Mesothelial cell of epicardium (in vitro differentiated cells): ENCODE measurements at places on chromosomes 12 and 14. TPM values are rescaled to one million over a fixed set of nuclear protein-coding genes. Genes with fewer than 3 reads are reported as not detected.
A peak's percentile ranks its signal among the peaks of the same experiment; 100 is the strongest.

- H3K27ac ChIP-seq = peak overlapping the region; percentile 37
- no peaks in the 10 kb centered on the region for H3K36me3 ChIP-seq
- no peak for DNase-seq
- peaks cover 5% of the 10 kb centered on the region for H3K4me1 ChIP-seq
- H3K27me3 ChIP-seq = no peaks in the 10 kb centered on the region
Observed at GRCh38 chr12:41663598-41664265, 475.6 kb downstream of the PDZRN4 start.

DNA sequence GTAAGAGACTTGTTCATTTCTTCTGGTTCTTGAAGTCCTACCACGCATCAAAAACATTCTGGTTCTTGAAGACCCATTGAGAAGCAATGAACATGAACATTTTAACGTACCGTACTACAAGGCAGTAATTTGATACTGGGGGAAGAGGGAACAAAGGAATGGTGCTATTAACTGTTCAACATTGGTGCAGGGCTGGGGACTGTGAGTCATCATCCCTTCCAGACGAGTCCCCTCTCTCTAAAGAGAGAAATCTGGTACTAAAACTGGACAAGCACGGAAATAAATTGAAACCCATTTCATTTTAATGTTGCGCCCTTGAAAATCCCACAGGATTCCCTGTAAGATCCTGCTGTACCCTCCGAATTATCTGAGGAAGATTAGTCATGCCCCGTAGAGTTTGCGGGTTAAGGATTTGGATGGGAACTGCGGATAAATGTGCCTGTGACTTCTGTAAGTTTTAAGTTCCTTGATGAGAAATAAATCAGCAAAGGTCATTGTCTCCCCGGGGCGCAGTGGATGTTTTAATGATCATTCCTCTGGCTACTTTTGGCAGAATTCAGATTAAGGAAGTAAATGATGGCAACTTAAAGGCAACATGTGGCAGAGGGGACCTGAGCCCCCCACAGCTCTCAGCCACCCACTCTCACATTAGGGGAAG, 78.6 kb downstream of the KCNK13 start:
- peaks cover 25% of the 10 kb centered on the region for H3K27me3 ChIP-seq
- no peak for DNase-seq
- no peaks in the 10 kb centered on the region for H3K4me1 ChIP-seq
- H3K36me3 ChIP-seq = no peaks in the 10 kb centered on the region

GRCh38 chr14:51533160-51533559, 118.5 kb upstream of the FRMD6 start:
- DNase-seq = no peak
- no peaks in the 10 kb centered on the region for H3K36me3 ChIP-seq
- H3K27ac ChIP-seq = no peak overlapping the region
- peaks cover 34% of the 10 kb centered on the region for H3K4me1 ChIP-seq

DNA sequence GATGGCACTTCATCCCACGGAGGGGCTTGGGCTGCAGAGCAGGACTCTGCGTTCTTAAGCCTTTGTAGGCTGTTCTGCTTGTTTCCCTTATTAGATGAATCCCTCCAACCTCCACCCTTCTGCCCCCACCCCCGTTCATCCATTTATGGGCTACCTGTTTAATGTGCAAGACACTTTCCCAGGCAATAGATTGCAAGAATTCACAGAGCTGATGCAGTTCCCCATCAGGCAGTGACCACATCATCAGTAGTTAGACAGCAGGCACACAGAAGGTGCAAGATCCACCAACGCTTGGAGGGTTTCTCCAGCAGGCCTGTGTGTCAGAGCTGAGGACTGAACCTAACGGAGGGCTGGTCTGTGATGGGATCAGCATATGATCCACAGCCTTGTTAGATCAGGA, 1.2 kb upstream of the C1R start:
- DNase-seq = no peak
- no peaks in the 10 kb centered on the region for H3K27me3 ChIP-seq
- no peak overlapping the region for H3K4me3 ChIP-seq
- peaks cover 8% of the 10 kb centered on the region for H3K36me3 ChIP-seq
- peaks cover 13% of the 10 kb centered on the region for H3K4me1 ChIP-seq
- no peak overlapping the region for H3K27ac ChIP-seq

DNA sequence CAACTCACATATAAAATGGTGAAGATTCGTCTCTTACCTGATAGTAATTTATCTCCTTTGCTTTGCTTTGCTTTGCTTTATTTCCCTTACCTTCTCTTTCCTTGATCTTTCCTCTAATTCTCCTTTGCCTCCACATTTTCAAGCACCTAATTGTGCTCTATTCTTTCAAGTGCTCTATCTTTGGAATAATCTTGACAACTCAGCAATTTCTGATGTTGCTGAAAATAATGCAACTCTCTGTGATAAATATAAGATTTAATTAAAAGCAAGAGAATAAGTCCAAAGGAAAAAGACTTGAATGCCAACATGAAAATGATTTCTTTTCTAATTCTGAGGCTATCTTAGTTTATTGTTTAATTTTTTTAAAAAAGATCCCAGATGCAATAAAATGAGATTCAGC, 139.5 kb upstream of the SYT1 start:
- H3K27ac ChIP-seq = no peak overlapping the region
- peaks cover 7% of the 10 kb centered on the region for H3K4me1 ChIP-seq
- no peaks in the 10 kb centered on the region for H3K36me3 ChIP-seq
- H3K27me3 ChIP-seq = no peaks in the 10 kb centered on the region

- peaks cover 7% of the 10 kb centered on the region for H3K36me3 ChIP-seq
- no peak overlapping the region for H3K27ac ChIP-seq
- no peak for DNase-seq
Observed at GRCh38 chr12:112964915-112965314, 13.4 kb upstream of the OAS2 start.

DNA sequence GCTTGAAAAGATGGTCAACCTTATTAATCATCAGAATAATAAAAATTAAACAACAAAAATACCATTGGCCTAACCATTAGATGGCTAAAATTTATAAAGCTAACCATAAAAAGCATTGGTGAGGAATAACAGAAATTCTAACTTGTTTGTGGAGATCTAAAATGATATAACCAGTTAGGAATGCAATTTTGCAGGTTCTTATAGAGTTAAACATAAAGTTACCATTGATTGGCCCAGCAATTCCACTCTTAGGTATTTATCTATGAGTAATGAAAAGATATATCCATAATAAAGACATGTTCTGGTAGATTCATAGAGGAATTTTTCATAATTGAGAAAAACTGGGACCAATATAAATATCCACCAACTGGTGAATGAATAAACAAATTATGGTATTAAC, 1098.6 kb downstream of the FSCB start:
- H3K4me1 ChIP-seq = peaks cover 7% of the 10 kb centered on the region
- no peak overlapping the region for H3K27ac ChIP-seq
- no peak overlapping the region for H3K4me3 ChIP-seq
- no peak for DNase-seq
- no peaks in the 10 kb centered on the region for H3K27me3 ChIP-seq

DNA sequence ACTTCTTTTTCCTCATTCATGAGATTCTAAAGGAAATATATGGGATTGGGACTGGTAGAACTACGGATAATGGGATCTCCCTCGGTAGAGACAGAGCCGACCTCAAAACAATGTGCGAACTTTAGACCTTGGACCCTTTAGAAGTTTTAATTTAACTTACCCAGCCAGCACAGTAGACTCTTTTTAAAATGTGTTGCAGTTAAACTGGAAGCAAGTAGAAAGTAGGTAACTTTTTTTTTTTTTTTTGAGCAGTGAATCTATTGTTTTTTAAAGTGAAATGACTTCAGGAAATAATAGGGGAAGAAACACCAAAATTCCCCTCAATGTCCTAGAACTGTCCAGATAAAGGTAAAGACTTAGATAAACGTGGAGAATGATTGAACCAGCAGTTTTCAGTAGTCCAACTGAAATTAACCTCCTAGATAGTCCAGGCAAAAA, 1.1 kb upstream of the ATXN2 start:
- H3K4me3 ChIP-seq = peak overlapping the region; percentile 77
- H3K27ac ChIP-seq = peak overlapping the region; percentile 98
- no peak for DNase-seq
- H3K27me3 ChIP-seq = peaks cover 1% of the 10 kb centered on the region
- peaks cover 2% of the 10 kb centered on the region for H3K36me3 ChIP-seq
- H3K4me1 ChIP-seq = peaks cover 23% of the 10 kb centered on the region

The OR4E2 gene
- not detected in 3 replicates for total RNA-seq
